Kasumi-1 (cell line): ENCODE measurements at places on chromosomes 16 and 17.

GRCh38 chr16:2798723-2799204, 494 bp downstream of the PRSS41 start:
- no peak for DNase-seq

DNA sequence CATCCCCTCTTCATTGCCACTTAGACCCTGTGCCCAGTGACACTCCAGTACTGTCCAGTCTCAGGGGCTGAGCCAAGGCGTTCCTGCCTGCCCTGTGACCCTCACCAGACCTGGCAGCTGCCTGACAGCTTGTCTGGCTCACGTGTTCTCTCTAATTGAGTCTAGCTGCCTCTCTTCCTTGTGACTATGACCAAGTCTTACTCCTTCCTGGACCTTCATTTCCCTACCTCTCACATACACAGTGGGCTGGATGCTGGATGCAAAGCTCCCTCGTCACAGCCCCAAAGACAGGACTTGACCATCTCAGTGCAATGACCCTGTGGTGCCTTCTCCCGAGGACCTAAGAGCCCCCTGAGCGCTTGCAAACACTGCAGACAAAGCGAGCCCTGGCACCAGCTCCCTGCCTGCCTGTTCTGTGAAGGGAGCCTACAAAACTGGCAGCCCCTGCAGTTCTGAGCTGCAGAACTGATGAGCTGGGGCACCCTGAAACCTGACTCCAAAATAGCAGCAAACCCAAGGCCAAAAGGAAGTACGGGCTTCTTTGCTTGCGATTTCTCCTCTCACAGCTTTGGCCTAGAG, 1.7 kb downstream of the DEXI start:
- DNase-seq: peak; percentile 9

DNA sequence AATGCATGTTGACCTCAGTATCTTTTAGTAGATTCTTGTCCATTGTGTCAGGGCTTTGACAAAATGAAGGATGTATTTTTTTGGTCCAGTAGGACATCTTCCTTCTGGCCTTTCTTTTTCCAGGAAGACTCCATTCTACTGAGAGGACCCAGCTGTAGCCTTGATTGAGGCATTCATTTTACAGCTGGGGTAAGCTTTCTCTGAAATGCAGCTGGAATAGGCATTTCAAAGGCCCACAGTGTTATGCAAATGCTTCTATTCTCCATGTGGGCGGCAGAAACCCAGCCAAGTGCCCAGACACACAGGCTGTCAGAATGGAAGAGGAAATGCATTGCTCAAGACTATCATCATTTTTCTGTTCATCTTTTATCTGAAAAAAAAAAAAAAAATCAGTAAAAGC, 629.0 kb upstream of the CDH8 start:
- no peak for DNase-seq

- DNase-seq: no peak
These were observed 2.6 kb upstream of the PAM16 start for GRCh38 chr16:4353675-4354074.

DNA sequence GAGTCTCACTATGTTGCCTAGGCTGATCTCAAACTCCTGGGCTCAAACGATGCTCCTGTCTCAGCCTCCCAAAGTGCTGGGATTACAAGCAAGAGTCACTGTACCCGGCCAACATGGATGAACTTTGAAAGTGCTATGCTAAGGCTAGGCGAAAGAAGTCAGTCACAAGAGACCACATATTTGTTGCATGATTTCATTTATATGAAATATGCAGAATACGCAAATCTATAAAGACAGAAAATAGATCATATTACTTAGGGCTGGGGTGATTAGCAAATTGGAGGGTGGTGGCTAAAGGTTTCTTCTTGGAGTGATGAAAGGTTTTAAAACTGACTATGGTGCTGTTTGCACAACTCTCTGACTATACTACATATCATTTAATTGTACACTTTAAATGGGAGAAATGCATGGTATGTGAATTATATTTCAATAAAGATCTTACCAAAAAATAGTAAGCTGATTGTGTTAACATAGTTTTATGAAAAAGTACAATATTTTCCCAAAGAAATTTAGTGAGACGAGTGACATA, 1.2 kb upstream of the FLYWCH1 start:
- no peak for DNase-seq

- peak; percentile 36 for DNase-seq
These were observed 4.2 kb downstream of the RPL13 start for GRCh38 chr16:89564476-89565255.

GRCh38 chr17:38616361-38616760, 10.6 kb upstream of the SRCIN1 start:
- no peak for DNase-seq

- no peak for DNase-seq
These were observed 41.6 kb downstream of the RNF157 start for GRCh38 chr17:76198702-76199101.
